Skeletal muscle cell (primary cell): ENCODE measurements at places on chromosomes 4 and X.

- peak; percentile 18 for DNase-seq
These were observed 80.0 kb upstream of the MAB21L2 start for GRCh38 chr4:150501983-150502382.

GRCh38 chr4:128513664-128514484 is 226.3 kb upstream of the PGRMC2 start:
- DNase-seq = no peak

GRCh38 chrX:138756234-138756633 is 44.7 kb upstream of the FGF13 start:
- peak; percentile 26 for DNase-seq

GRCh38 chr4:55553441-55554201 is 6.9 kb upstream of the CLOCK start:
- peak; percentile 28 for DNase-seq

- DNase-seq = no peak
These were observed 10.8 kb upstream of the CXCL5 start for GRCh38 chr4:74009307-74009706.

DNA sequence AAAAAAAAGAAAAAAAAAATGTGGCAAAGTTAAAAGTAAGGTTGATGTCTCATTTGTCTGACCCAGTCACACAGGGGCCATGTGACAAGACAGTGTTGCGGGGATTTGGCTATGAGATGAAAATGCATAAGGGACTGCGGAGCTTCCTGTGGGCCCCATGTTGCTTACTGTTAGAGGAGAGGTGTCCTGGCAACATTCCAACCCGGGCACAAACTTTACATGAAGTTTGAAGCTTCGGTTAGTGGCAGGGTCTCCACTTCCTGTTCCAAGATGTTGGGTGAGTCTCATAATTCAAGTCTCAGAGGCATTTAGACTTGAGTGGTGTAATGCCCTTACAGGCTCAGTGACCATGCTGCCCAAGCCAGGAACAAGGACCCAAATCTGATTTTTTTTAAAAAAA is 111.3 kb downstream of the MAML3 start:
- DNase-seq = no peak

GRCh38 chrX:102859550-102859871 is 77.6 kb upstream of the RAB40AL start:
- no peak for DNase-seq

DNA sequence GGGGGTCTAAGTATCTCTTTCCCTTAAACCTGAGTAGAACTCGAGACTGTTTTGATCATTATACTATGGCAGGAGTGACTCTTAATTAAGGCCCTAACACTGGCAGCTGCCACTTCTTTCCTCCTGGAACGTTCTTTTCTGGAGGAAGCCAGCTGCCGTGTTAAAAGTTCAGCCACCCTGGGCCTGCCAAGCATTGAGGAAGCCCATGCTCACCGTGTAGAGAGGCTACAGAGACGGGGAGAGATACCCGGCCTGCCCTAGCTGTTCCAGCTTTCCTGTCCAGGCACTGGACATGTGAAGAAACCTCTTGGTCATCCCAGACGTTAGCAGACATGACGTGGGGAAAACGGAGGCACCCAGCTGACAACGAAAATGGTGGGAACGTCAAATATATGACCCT is 274.1 kb downstream of the ARHGAP10 start:
- no peak for DNase-seq

DNA sequence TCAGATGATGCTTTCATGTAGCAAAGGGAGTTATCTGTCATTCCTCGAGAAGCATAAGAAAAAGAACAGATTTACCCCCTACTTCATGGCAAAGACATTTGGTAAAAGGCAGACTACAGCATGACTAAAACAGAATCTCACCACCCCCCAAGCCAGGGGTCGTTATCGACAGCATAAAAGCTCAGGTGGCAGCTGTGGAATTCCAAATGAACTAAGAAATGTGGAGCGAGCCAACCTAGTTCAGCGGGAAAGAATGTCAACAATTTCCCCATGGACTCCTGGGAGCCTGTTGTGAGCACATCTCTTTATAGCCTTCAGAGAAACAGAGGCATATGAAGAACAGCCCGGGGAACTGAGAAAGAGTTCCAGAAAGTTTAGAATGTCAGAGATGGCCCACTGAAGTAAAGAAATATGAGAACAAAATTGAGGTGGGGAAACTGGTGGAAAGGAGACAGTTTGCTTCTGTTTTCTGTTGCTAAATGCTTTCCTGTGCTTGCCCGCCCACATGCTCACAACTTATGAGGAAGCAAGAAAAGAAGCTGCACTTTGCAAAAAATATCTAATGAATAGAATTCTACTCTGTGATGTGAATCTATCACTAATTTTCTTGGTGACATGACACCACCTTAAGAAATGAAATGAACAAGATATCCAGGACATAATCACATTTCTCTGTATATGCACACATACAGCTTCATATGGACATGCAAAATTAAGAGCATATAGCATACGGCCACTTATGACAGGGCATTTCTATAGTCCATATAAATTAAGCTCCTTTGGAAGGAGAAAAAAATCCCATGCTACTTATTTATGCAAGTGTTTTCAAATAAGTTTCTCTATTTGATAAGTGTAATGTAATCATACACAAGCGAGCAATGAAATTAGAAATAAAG is 135.3 kb upstream of the MID1 start:
- DNase-seq = peak; percentile 80

DNA sequence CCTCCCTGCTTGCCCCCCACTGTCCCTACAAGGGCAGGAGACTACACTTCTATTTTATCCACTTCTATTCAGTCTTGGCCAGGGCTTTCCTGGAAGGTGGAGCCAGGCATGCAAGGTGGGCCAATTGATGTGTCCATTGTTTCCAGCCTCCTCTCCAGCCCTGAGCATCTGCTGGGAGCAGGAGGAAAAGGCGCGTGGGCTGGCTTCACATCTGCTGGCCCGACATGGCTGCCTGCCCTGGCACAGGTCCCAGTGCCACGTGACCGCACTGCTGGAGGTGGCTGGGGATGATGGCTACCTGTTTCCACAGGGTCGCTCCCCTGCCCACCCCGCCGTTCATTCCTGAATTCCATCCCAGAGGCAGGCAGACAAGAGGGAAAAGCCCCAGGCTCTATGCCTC is 247.7 kb downstream of the AFAP1 start:
- DNase-seq = no peak
